ENCODE measurements at places on chromosomes 13 and 19. TPM values are rescaled to one million over a fixed set of nuclear protein-coding genes. Genes with fewer than 3 reads are reported as not detected.

C19orf85 gene
- total RNA-seq, result not detected

- no peaks in the 10 kb centered on the region for H3K36me3 ChIP-seq
- DNase-seq, result peak; percentile 9
- no peaks in the 10 kb centered on the region for H3K4me1 ChIP-seq
- H3K4me3 ChIP-seq, result no peak within 1 kb of the TSS
- H3K27ac ChIP-seq, result no peak within 1 kb of the TSS
Measured at GRCh38 chr19:15479391-15480345, at the start of gene PGLYRP2. Gene PGLYRP2 (minus strand): TSS chr19:15479501. CDS start chr19:15479371, 130 bp downstream.

- H3K4me1 ChIP-seq, result peaks cover 24% of the 10 kb centered on the region
- H3K4me3 ChIP-seq, result no peak overlapping the region
- DNase-seq, result no peak
- peaks cover 2% of the 10 kb centered on the region for H3K27me3 ChIP-seq
- H3K27ac ChIP-seq, result no peak overlapping the region
- H3K36me3 ChIP-seq, result no peaks in the 10 kb centered on the region
Measured at GRCh38 chr13:102593466-102593865, 3.3 kb upstream of the TPP2 start.

- peaks cover 92% of the 10 kb centered on the region for H3K36me3 ChIP-seq
- DNase-seq, result no peak
- H3K4me1 ChIP-seq, result no peaks in the 10 kb centered on the region
- no peak overlapping the region for H3K4me3 ChIP-seq
- H3K27ac ChIP-seq, result no peak overlapping the region
Measured at GRCh38 chr19:43847884-43848283, 20.8 kb downstream of the ZNF283 start.

DNA sequence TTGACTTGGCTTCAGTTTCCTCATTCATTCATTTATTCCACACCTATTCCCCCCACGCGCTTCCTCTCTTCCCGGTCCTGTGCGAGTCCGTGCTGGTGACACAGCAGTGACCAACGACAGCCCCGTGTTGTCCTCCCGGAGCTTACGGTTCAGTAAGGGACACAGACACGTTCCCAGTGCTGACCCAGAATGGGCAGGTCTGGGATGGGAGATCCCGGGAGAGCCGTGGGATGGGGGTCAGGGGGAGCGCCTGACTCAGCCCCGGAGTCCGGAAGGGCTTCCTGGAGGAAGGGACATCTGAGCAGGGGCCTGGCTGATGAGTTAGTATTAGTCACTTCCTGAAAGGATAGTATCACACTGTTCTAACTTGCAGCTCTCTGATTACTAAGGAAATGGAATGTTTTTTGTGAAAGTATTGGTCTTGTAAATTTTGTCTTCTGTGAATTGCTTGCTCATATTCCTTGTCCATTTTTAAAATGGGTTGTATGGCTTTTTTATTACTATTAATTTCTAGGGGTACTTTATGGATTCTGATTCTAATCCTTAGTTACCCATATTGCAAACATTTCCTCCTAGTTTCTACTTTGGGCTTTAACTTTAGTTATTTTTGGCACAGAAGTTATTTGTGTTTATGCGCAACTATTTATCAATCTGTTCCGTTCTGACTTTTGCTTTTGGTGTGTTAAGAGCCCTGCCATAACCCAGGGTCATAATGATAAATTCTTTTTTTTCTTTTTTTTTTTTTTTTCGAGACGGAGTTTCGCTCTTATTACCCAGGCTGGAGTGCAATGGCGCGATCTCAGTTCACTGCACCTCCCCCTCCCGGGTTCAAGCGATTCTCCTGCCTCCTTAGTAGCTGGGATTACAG, 708 bp upstream of the ERCC1 start:
- peaks cover 15% of the 10 kb centered on the region for H3K36me3 ChIP-seq
- H3K27ac ChIP-seq, result peak overlapping the region; percentile 99
- peak; percentile 96 for DNase-seq
- H3K4me3 ChIP-seq, result peak overlapping the region; percentile 97

DNA sequence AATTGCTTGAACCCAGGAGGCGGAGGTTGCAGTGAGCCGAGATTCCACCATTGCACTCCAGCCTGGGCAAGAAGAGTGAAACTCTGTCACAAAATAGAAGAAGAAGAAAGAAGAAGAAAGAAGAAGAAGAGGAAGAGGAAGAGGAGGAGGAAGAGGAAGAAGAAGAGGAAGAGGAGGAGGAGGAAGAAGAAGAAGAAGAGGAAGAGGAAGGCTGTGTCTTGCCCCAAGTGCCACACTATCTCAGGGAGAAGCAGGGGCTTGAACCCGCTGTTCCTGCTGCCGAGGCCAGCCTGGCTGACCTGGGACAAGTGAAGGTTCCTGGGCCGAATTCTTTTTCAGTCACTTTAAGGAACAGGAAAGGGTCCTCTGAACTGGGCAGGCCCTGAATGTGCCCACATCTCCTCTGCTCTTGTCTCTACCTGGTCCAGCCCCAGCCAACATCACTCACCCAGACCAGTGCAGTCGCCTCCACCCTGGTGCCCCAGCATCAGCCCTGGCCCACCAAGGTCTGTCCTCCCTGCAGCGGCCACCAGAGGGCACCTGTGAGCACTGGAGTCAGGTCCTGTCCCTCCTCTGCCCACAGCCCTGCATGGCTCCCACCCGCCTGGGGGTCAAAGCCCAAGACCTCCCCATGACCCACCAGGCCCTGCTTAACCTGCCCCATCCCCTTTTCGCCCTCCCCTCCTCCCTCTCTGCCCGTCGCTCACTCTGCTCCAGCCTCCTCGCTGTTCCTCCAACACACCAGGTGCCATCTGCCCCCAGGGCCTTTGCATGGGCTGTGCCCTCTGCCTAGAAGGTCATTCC, 20.0 kb downstream of the TICAM1 start:
- H3K4me3 ChIP-seq, result peak overlapping the region; percentile 67
- DNase-seq, result peak; percentile 48
- peaks cover 43% of the 10 kb centered on the region for H3K4me1 ChIP-seq
- peaks cover 18% of the 10 kb centered on the region for H3K36me3 ChIP-seq
- peaks cover 11% of the 10 kb centered on the region for H3K27me3 ChIP-seq

DIS3 gene
- 35.6 TPM for total RNA-seq

FGF22 gene
- total RNA-seq, result 0.13 TPM

- H3K36me3 ChIP-seq, result no peaks in the 10 kb centered on the region
- peak overlapping the region; percentile 80 for H3K27ac ChIP-seq
- peaks cover 29% of the 10 kb centered on the region for H3K4me1 ChIP-seq
- DNase-seq, result peak; percentile 93
- H3K27me3 ChIP-seq, result peaks cover 7% of the 10 kb centered on the region
- peak overlapping the region; percentile 6 for H3K4me3 ChIP-seq
Measured at GRCh38 chr19:42184401-42184861, 33.0 kb downstream of the DEDD2 start.

KISS1R gene
- total RNA-seq, result not detected

DNA sequence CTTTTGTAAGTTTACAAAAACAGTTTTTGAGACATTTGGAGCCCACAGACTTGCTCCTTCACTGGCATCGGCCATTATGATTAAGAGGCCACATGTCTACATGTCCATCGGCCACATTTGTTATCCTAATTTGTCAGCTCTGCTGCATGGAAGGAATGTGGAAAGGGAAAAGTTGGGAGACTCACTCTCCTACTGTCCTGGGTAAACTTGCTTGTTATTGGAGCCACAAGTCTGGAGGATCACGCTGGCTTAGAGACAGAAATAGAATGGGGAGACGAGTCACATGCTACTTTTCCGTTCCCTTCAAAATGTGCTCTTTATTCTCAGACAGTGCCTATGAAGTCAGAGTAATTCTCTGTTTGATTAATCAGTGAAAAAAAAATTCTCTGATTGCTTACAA, 741.2 kb upstream of the PCDH9 start:
- DNase-seq, result no peak
- H3K27ac ChIP-seq, result no peak overlapping the region
- no peaks in the 10 kb centered on the region for H3K4me1 ChIP-seq

CBY2 gene
- not detected for total RNA-seq

SGCG gene
- not detected for total RNA-seq

DNA sequence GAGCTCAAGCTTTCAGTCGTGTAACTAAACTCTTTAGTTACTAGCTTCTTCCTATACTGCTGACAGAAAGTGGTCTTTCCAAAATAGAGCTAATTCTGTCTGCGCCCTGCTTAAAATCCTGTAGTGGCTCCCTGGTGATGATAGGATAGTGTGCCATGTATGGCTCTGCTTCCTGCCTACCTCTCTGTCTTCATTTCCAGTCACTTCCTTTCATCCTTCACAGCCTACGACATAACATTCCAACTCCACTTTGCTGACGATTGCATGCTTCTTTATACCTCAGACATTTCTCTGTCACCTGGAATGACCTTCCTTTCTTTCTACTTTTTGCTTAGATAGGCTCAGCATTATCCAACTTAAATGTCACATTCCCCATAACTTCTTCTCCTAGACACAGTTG, 190.8 kb downstream of the MAB21L1 start:
- H3K4me1 ChIP-seq, result no peaks in the 10 kb centered on the region
- H3K36me3 ChIP-seq, result no peaks in the 10 kb centered on the region
- H3K27me3 ChIP-seq, result no peaks in the 10 kb centered on the region
- no peak overlapping the region for H3K27ac ChIP-seq

- peaks cover 5% of the 10 kb centered on the region for H3K36me3 ChIP-seq
- peaks cover 15% of the 10 kb centered on the region for H3K27me3 ChIP-seq
- peak; percentile 79 for DNase-seq
- H3K27ac ChIP-seq, result peak within 1 kb of the TSS; percentile 36
- 0 out of 2 replicates have a peak, but pooled peaks cover under 1% of the 10 kb centered on the region for H3K4me1 ChIP-seq
Measured at GRCh38 chr19:48746738-48747575, at the start of gene IZUMO1. Gene IZUMO1 (minus strand): TSS chr19:48746909. CDS start chr19:48745859, 1,050 bp downstream.

DNA sequence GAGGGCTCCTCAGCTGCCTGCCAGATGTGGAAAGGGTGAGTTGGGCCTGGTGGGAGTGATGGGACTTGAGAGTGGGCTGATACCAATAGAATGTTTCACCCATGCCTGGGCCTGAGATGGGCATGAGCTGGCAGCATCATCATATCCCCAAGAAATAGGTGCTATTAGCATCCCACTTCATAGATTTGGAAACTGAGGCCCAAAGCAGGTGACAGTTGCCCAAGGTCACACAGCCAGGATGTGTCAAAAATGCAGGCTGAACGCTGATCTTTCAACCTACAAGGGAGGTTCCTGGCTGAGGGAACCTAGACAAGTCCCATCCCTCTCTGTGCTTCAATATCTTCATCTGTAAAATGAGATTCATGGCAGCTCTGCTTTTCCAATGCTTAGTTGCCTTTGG, 4.6 kb downstream of the SYDE1 start:
- peaks cover 4% of the 10 kb centered on the region for H3K27me3 ChIP-seq
- peaks cover 27% of the 10 kb centered on the region for H3K36me3 ChIP-seq
- peaks cover 29% of the 10 kb centered on the region for H3K4me1 ChIP-seq
- H3K4me3 ChIP-seq, result no peak overlapping the region
- H3K27ac ChIP-seq, result no peak overlapping the region

GRCh38 chr13:107809125-107809524, 406.2 kb downstream of the LIG4 start:
- H3K27me3 ChIP-seq, result no peaks in the 10 kb centered on the region
- DNase-seq, result no peak
- no peak overlapping the region for H3K27ac ChIP-seq

GRCh38 chr19:50975766-50976165, 6.4 kb upstream of the KLK6 start:
- H3K36me3 ChIP-seq, result peaks cover under 1% of the 10 kb centered on the region
- H3K27ac ChIP-seq, result no peak overlapping the region
- no peaks in the 10 kb centered on the region for H3K4me1 ChIP-seq
- no peak for DNase-seq
- H3K27me3 ChIP-seq, result peaks cover 6% of the 10 kb centered on the region
- no peak overlapping the region for H3K4me3 ChIP-seq

GRCh38 chr13:113559901-113560644, 24.5 kb upstream of the TFDP1 start:
- H3K36me3 ChIP-seq, result no peaks in the 10 kb centered on the region
- peaks cover 7% of the 10 kb centered on the region for H3K4me1 ChIP-seq
- no peak overlapping the region for H3K27ac ChIP-seq

- no peaks in the 10 kb centered on the region for H3K27me3 ChIP-seq
- peaks cover 12% of the 10 kb centered on the region for H3K4me1 ChIP-seq
- H3K4me3 ChIP-seq, result peak overlapping the region; percentile 70
- peak; percentile 65 for DNase-seq
Measured at GRCh38 chr19:47013041-47013517, 6.6 kb upstream of the NPAS1 start.

ELSPBP1 gene
- not detected for total RNA-seq

RAD23A gene
- 130 TPM for total RNA-seq

GRCh38 chr13:92825938-92826596, 400.5 kb upstream of the GPC6 start:
- H3K27ac ChIP-seq, result no peak overlapping the region
- no peak overlapping the region for H3K4me3 ChIP-seq
- H3K36me3 ChIP-seq, result no peaks in the 10 kb centered on the region
- no peaks in the 10 kb centered on the region for H3K4me1 ChIP-seq
- H3K27me3 ChIP-seq, result peaks cover 1% of the 10 kb centered on the region
